Pancreas (tissue), 10 donors: ENCODE measurements at places on chromosomes 2 and 18.

DNA sequence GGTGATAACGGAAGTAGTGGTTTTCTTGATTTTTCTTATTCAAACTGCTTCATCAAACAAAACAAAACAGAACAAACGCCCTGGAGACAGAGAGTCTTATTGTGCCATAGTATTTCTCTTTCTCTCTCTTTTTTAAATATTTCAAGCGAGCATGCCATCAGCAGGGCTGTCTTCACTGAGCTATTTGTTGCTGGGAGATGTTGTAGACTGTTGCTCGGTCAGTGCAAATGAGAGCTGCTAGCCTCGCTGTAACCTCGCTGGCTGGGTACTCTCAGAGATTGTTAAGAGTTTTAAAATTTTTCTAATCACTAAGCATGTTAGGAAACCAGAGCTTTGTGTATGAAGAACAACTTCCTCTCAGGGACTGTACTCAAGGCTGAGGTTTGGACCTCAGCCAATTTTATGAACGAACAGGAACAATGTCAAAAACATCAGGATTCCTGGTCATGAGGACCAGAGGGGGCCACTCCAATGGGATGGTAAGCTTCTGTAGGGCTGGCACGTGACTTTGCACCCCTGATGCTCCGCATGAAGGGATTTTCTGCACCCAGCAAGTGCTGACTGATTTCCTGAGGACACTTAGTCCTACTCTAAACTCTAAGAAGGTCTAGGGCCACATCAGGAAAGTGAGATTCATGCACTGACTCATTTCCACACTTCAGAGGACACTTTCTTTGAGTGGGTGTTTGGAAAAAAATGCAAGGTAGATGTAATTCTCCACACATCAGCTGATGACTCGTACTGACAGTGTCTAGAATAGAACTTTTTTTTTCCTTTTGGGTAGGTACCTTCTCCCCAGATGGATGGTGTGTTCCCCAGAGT, 59.8 kb upstream of the IL1R1 start:
- H3K27me3 ChIP-seq: no peaks in the 10 kb centered on the region
- no peaks in the 10 kb centered on the region for H3K4me1 ChIP-seq
- no peak overlapping the region for H3K4me3 ChIP-seq
- H3K27ac ChIP-seq: no peak overlapping the region
- DNase-seq: no peak

DNA sequence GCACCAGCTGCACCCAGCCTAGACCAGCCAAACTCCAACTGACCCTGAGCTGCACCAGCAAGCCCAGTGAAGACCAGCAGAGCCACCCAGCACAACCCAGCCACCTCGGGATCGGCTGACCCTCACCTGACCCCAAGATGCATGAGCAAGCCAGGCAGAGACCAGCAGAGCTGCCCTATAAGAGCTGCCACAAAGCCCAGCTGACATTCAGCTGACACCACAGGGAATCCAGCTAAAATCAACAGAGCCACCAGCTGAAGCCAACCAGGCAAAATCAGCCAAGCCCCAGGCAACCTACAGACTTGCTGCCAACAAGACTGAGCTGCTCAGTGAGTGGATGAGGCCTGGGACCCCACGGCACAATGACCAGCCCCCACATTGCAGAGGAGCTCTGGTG, 54.6 kb downstream of the CYP27C1 start:
- H3K27ac ChIP-seq: no peak overlapping the region
- H3K4me1 ChIP-seq: no peaks in the 10 kb centered on the region
- DNase-seq: no peak
- no peak overlapping the region for H3K4me3 ChIP-seq
- H3K36me3 ChIP-seq: no peaks in the 10 kb centered on the region

- no peaks in the 10 kb centered on the region for H3K4me1 ChIP-seq
- no peaks in the 10 kb centered on the region for H3K36me3 ChIP-seq
- no peak overlapping the region for H3K27ac ChIP-seq
- H3K4me3 ChIP-seq: no peak overlapping the region
Measured at GRCh38 chr2:64179582-64180321, 35.5 kb upstream of the PELI1 start.

DNA sequence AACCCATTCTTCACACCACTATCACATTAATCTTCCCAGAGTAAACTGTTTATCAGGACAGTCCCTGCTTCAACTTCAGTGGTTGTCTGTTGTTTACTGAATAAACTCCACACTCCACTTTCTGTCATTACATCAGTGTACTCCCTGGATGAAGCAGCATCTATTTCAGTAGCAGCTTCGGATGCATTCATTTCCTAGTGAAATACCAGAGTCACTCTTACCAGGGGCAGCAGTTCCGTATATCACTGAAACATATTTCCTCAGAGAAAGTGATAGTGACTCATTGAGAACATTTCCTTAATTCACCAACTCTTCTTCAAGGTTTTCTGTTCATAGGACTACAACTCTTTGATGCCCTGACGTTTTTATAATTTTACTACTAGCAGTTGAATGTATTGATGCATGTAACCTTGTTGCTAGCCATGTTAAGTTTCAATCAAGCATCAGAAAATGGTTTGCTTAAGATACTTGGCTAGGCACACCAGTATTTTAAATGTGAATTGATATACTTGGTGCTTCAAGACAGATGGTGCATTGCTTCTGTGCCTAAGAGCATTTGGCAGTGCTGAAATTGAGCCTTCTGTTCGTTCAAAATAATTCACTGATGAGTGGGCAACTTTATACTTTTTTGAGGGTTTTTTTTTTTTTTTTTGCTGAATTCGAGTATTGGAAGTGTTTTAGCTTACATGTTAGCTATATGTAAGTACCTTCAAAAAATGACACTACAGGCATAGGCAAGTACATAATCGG, 92.3 kb downstream of the UBE2E3 start:
- H3K4me1 ChIP-seq: no peaks in the 10 kb centered on the region
- no peaks in the 10 kb centered on the region for H3K36me3 ChIP-seq

GRCh38 chr2:65320946-65321345, 93.3 kb downstream of the ACTR2 start:
- H3K4me3 ChIP-seq: no peak overlapping the region
- no peak overlapping the region for H3K27ac ChIP-seq
- H3K27me3 ChIP-seq: no peaks in the 10 kb centered on the region
- DNase-seq: no peak
- no peaks in the 10 kb centered on the region for H3K4me1 ChIP-seq

GRCh38 chr2:69026026-69026425, 13.0 kb downstream of the ANTXR1 start:
- no peak for DNase-seq
- H3K36me3 ChIP-seq: no peaks in the 10 kb centered on the region
- H3K27ac ChIP-seq: no peak overlapping the region
- H3K27me3 ChIP-seq: no peaks in the 10 kb centered on the region
- no peak overlapping the region for H3K4me3 ChIP-seq

DNA sequence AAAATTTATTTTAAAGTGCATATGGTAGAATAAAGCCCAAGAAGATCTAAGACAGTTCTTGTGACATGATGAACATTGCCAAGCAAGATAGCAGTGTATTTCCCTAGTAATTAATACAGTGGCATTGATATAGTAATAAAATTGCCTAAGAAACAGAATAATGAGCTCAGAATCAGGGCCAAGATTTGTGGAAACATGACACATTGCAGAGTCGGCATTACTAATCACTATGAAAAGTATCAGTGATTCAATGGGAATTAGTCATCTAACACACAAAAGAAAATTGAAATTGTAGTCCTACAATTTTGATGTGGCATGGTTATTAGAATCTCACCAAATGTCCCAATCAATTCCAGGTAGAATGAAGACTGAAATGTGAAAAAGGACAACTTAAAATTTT, 243.0 kb upstream of the CYRIA start:
- no peaks in the 10 kb centered on the region for H3K27me3 ChIP-seq
- no peaks in the 10 kb centered on the region for H3K36me3 ChIP-seq
- no peaks in the 10 kb centered on the region for H3K4me1 ChIP-seq
- no peak overlapping the region for H3K4me3 ChIP-seq

DNA sequence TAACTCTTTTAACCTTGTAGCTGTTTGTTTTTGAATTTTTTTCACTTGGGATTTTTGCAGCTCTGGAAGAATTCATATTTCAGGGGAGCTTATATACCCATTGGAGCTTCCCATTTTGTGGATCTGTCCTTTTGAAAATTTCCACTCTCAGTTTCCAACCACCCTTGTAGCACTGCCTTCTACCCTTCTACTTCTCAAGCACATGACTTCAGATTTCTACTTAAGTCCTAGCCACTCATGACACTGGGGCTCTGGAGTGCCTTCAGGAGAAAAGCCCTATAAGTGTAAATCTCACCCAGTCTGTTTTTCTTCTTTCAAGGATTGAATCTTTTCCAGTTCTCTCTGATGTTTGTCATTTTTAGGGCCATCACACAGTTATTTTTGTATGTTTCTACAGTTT, 283.7 kb upstream of the KCNH7 start:
- H3K27me3 ChIP-seq: no peaks in the 10 kb centered on the region
- H3K4me1 ChIP-seq: no peaks in the 10 kb centered on the region
- H3K27ac ChIP-seq: no peak overlapping the region
- no peak for DNase-seq
- no peaks in the 10 kb centered on the region for H3K36me3 ChIP-seq
- no peak overlapping the region for H3K4me3 ChIP-seq

- no peaks in the 10 kb centered on the region for H3K27me3 ChIP-seq
- DNase-seq: no peak
- H3K4me3 ChIP-seq: no peak overlapping the region
- no peaks in the 10 kb centered on the region for H3K4me1 ChIP-seq
- H3K36me3 ChIP-seq: no peaks in the 10 kb centered on the region
Measured at GRCh38 chr18:13700153-13700552, 26.2 kb downstream of the FAM210A start.
